Stimulated activated CD8-positive, alpha-beta memory T cell treated with anti-CD3 and anti-CD28 coated beads, Interleukin-7, amount 100 ng/mL, for 1 hour (primary cell): ENCODE measurements at places on chromosomes 7 and 10.

DNA sequence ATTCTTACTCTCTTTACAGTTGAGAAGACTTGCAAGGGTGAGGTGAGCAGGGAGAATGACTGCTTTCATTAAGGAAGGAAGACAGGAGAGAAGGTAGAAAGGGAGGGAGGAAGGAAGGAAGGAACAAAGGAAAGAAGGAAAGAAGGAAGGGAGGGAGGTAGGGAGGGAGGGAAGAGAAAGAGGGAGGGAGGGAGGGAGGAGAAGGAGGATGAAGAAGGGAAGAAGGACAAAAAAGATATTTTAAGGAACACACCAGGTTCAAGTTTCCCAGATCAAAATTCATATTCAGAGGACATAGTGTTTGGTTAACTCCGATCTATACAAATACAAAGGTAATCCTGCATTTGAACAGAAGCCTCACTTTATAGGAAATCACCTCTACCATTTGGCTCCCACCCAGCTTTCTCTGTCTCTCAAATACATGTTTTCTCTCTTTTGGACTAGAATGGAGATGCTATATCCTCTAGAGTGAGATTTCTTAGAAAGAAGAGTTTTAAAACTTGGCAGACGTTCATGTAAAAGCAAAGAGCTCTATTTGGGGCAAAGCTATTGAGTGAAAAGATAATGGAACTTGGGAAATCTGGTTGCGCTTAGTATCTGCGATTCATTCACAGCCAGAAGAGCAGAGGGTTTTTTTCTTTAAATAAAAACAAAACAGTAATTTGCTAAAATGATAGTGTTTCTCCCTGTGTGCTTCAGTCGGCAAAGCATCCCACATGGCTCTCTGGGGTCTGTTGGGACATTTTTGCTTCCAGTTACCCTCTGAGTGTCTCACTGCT, 261.9 kb upstream of the LYZL1 start:
- no peak for DNase-seq

DNA sequence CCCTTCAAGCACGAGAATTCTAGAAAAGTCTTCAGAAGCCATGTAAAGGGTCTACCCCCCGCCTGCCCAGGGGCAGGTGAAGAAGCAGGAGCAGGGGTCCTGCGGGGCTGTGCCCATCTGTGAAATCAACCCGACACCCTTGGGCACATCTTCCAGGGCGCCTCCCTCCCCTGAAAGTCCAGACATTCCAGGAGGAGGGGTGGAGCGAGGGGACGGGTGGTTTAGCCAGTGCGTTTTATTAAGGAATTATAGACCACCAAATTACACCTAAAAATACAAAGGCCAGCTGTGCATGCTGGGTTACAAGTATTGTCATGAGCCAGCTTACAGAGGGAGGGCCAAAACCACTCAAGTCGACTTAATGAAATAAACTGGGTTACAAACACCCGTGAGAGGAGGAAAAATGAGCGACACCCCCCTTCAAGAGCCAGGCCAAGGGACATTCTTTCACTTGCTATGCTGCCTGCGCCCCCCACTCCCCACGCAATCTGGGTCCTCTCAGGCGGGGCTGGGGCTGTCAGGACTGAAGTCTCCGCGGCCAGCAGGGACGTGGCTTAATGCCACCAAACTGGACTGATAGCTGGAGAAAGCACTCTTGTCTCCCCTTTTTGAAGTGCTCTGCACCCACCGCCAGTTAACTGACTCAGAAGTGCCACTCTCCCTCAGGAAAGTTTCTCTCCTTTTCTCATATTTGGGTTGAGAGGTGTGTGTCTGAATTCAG, 360.3 kb downstream of the FRMD4A start:
- DNase-seq = no peak

DNA sequence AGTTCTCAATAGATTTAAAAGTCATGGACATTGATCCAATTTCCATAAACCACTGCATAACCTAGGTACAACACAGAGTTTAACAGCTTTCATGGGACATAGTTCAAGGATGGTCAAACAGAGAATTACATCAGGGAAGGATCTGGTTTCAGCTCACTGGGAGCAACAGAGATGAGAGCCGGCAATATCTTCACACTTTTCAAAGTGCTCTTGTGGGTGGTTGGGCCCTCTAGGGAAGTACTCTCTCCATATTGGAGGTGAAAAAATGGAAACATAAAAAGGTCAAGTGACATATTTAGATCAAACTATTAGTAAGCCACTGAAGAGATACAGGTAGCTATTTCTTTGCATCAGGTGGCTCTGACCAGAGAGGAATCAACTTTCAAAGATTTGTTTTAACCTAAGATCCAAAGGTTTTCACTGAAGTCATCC, 61.8 kb upstream of the LRRN3 start:
- no peak for DNase-seq

GRCh38 chr7:131898418-131898817, 342.0 kb upstream of the PODXL start:
- DNase-seq = no peak

DNA sequence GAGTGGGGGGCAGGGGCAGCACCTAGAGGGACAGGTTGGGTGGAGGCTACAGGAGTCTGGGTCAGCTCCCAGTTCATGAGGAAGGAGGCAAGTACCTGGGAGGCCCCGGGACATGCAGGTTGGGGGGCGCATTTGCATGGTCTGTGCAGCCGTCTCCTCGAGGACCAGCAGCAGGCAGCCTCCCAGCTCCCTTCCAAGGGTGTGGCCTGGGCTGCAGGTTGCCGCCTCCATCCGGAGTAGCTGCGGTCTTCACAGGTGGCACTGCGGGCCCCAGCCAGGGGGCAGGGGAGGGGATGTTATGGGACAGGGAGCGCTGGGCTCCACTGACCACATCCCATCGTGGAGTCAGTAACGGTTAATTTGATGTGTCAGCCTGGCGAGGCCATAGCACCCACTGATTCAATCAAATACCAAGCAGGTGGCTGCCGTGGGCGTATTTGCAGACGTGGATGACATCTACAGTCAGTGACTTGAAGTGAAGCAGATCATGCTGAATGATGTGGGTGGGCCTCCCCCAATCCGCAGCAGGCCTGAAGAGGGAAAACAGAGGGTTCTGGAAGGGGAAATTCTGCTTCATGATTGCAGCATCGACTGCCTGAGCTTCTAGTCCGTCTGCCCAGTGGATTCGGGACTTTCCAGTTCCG, 81.6 kb downstream of the PRKAG2 start:
- DNase-seq = no peak

DNA sequence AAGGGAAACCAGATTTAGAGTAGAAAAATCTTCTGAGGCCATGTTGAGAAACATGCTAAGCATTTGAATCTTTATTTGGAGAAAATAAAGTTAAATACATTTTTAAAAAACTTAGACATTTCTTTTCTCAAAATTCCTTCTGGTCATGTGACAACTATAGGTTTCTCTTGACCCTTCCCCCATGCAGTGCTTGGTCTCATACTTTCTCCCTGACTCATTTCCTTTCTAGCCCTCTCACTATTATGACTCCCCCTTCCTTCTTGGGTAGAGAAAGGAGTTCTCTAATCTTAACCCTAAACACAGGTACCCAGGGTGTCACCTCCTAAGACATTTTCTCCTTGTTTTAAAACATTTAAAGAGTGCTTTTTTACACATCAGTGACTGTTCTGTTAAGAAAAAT, 179.5 kb upstream of the TMEM106B start:
- no peak for DNase-seq

DNA sequence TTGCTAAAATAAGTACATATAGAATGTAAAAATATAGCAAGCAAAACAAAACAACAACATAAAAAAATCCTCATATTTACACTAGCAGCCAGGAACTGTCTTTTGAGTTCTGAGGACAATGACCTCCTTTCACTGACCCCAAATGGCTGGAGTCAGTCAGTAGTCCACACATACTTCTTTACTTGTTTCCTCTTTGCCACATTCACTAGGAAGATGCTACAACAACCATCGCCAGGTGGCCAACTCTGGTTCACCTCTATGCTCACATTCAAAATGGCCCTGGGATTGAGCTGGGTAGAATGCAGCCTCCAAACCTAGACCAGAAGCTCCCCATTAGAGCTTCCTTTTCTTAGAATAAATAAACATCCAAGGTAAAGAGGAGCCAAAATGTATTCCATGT, 356.2 kb downstream of the PLXNA4 start:
- no peak for DNase-seq

DNA sequence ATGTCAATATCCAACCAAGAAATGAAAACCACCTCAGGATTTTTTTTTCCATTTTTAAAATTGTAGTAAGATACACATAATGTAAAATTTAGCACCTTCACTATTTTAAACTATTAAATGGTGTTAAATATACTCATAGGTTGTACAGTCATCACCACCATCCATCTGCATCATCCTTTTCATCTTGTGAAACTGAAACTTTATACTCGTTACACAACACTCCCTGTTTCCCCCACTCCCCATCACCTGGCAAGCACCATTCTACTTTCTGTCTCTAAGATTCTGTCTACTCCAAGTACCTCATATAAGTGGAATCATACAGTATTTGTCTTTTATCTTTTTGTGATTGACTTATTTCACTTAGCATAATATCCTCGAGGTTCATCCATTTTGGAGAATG, 335.2 kb upstream of the NPSR1 start:
- DNase-seq = no peak

DNA sequence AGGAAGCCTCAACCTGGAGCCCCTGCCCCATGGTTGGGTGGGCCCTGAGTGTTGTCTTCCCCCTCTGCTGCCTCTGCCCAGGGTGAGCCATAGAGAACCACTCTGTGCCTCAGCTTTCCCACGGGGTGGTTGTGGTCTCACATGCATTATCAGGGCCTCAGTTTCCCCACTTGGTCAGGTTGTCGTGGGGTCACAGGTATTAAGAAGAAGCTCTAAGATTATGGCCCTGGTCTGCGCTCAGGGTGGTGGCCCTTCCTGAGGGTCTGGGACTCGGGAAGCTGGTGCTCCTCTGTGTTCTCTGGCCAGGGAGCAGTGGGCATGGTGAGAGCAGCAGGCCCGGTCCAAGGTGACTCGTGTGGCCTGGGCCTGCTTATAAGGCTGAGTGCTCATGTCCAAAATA, 17.8 kb downstream of the LRRC27 start:
- DNase-seq = no peak

GRCh38 chr10:30784897-30785605, 155.5 kb upstream of the LYZL2 start:
- no peak for DNase-seq

GRCh38 chr10:104441329-104442000, 87.8 kb downstream of the CFAP58 start:
- DNase-seq = no peak

DNA sequence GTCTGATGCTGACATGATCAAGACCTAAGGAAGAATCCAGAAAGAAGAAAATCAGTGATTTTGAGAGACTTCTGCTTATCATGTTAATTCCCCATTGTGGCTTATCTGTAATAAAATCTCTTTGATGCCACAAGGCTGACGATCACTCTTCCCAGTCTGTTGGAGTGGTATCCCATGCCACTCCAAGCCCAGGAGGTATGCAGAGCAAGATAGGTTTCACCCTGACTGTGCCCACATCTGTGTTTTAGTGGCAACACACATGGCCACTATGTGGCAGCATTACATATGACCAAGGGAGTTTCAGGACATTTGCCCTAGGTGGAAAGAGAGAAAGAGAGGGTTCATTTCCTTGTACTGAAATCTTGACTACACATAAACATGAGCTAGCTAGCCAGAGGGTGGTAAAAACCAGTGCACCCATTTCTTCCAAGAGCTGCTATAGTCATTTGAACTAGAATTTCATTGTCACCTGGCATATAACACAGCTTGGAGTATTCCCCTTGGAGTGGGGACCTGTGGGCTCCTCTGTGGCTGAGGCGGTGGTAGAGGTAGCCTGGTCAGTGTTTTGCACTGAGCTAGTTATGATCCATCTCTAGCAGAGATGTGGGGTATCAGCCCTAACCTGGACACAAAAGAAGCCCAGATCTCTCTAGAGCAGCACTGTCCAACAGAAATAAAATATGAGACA, 20.8 kb downstream of the LAMB4 start:
- DNase-seq = no peak

DNA sequence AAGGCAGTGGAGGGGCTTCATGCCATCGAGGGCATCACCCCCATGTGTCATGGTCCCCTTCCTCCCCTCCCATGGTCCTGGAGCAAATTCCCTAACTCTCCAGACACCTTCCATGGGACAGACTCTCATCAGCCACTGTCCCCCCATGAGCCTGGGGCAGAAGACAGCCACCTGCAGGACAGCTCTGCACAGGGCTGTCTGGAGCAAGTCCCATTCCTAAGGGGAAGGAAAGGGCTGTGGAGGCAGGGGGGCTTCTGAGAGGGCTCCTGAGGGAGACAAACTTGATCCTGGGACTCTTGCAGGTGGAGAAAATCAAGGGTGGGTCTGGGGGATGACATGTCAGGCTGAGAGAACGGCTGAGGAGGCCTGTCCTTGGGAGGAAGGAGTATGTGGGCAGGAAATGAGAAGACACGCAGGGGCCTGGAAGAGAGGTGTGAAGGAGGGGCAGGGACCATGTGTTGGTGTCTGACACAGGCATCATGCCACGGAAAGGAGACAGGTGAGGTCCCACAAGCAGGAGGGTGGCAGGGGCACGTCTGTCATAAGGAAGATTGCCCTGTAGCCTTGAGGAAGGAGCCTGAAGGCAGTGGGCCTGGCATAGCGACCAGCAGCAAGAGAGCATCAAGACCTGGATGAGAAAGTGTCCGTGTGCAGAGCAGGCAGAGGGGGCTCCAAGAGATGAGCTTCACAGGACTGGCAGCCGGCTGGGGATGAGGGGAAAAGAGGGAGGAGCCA, 14.4 kb upstream of the GDF10 start:
- no peak for DNase-seq

- DNase-seq = no peak
These were observed 303.2 kb upstream of the KCND2 start for GRCh38 chr7:119969763-119970162.

DNA sequence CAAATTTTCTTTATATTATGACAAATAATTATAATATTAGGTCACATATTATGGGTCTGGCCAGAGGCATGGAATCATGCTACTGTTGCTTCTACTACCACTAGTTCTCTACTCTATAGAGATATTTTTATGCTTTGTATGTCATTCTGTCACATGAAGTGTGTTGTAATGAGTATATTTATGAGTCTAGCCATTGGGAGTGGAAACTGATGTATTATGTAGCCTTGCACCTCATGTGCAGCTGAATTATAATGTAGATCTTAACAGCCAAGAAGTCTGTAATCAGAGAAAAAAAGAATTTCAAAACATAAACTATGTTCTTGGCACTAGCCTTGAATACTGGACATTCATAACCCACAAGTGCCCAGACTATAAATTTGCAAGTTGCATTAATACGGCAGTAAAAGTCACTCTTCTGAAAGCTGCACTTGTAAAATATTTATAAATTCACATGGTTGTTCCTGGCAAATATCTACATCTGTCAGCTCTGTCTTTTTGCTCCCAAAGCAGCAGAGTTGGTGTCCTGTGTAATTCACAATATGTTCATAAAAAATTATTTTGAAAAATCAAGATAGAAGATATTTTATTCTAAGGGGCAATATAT, 48.6 kb upstream of the SKAP2 start:
- no peak for DNase-seq

- no peak for DNase-seq
These were observed 110.3 kb upstream of the ARID5B start for GRCh38 chr10:61791216-61791615.

DNA sequence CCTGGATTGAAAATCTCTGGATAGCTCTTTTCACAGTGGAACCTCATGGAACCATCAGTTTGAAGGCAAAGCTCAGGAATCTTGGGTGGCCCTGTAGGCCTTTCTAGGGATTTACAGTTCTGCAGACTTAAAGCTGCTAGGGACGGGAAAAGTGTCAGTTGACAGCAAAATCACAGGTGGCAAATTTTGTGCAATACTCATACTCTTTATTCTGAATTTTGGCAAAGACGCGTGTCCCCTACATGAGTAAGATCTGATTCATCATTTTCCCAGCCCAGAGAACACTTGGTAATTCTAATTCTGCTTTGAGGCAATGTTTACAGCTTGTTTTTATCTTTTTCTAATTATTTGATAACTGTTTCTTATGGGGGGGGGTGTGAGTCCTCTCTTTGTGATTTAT, 3.6 kb downstream of the LRRC17 start:
- no peak for DNase-seq
